ENCODE measurements at places on chromosomes 1 and 21.

GRCh38 chr21:46509741-46510502 is 51.2 kb downstream of the DIP2A start:
- peak; percentile 42 for DNase-seq

DNA sequence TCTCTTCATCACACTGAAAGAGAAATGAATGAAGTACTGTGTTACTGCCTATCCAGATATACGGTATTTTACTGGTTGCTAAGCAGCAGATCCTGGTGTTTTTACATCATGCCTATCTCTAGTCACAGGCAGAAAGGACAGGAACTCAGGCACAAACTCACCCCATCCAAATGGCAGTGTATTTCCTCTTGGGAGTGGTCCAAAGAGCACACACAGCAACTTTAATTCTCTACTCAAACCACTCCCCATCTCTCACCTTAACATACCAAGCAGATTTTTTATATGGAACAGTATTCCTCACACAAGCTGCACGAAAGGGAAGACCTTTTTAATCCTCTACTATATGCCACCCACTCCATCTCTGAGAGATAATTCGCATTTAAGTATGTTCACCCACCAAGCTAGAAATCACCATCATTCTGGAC is 27.3 kb downstream of the EIF4G3 start:
- DNase-seq, result no peak

DNA sequence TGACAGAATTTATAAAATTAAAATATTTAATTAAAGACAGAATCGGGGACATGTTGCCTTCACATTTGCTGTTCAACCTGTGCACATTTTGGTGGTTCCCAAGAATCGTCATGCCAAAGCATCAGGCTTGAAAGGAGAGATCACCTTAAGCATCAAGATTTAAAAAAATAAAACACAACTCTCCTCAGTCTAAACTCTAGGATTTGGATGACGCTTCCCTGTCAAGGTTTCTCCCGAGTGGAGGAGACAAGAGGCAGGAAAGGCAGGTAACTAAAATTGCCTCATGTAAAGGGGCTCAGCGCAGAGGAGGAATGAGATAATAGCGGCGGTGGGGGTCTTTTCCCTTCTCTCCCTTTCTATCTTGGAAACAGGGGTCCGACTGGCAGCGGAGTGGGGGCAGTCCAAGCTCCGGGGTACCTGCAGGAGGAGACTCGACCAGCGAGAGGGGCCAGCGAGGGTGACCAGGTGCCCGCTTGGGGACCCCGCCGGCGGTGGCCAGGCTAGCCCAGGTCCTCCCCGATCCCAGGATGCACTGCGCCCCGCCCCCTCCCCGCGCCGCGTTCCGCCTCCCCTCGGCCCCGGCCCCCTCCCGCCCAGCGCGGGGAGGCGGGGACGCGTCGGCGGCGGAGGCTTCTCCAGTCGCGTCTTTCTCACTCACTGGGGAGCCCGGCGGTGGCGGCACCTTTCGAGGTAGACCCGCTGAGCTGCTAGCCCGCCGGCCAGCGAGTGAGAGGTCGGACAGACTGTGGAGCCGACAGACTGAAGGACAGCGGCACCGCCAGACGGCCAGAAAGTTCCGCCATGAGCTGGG is at the start of gene FNBP1L:
FNBP1L (plus strand) TSS at position 638 of the 811 bp plus-strand sequence; CDS start at position 802, 164 bp downstream.
- no peak for DNase-seq

- no peak for DNase-seq
Observed at GRCh38 chr1:151953409-151954094, 40.1 kb downstream of the S100A10 start.

- DNase-seq, result no peak
Observed at GRCh38 chr1:197198911-197199310, 52.4 kb upstream of the ASPM start.

DNA sequence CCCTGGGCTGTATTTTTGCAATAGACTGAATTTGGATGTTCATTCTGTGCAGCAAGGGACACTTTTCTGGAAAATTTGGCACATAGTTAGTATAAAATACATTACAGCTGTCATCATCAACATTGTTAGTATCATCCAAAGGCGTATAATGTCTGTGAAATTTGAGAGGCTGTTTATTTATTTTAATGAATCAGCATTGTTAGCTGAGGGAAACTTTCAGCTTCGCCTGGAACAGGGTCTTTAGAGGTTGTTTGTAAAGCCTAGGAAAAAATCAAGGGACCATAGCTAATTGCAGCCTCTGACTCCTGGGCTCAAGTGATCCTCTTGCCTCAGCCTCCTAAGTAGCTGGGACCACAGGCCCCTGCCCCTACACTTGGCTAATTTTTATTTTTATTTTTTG is 106.8 kb upstream of the USP24 start:
- no peak for DNase-seq

DNA sequence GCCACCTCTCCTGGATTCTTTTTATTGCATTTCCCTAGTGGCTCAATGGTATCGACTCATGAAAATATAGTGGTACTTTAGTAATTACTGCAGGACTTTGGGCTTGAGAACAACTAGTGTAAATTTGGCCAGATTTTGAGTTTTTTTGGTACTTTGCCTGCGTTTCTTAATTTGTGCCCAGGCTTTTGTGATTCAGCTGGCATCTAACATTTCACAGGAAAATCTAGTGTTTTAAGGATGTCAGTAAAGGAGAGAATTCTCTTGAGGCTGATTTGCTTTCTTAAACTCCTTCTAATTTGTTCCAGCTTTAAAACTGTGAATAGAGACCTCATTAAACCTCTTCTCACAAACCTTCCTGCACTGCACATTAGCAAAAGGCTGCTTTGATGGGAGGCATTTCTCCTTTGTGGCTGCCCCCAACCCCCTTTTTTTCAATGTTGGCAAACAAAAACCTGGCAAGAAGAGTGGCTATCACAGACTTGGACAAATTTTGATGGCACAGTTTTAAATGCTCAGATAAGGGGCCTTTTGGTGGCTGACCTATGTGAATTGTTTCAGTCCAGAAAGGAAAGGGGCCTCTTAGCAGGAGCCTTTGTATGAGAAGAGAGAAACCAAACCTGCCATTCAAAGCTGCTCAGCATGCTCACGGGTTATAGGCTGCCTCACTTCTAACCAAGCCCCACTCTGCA is 113.4 kb upstream of the RAVER2 start:
- DNase-seq, result no peak

DNA sequence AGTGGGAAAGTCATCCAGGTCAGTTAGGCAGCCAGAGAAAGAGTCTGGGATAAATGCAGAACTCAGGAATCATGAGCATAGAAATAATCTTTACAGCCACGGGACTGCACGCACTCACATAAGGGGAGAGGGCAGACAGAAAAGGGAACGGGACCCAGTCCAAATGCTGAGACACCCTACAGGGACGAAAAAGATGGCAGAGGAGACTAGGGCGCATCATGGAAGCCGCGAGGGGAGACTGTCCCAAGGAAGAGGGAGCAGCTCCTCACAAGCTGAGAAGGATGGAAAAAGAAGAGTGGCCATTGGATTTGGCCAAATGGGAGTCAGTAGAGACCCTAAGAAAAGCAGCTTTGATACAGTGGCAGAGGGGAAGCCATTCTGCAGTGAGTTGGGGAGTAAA is 102.9 kb upstream of the TLR5 start:
- DNase-seq, result no peak

DNA sequence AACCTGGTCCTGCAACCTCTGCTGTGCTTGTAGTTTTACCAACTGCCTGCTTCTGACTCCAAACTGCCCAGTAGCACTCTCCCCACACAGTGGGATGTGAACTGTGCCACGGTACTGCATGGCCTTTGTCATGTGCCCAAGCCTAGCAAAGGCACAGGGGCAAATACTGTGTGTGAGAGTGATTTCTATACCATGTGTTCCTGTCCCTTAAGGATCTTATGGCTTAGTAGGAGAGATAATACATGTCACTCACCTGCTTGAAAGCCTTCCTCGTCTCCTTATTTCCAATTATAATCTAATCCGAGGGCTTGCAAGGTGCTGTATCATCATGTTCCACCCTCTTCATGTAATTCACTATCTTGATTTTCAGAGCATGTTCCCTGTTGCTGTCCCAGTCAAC is 51.3 kb downstream of the UBE4B start:
- no peak for DNase-seq

DNA sequence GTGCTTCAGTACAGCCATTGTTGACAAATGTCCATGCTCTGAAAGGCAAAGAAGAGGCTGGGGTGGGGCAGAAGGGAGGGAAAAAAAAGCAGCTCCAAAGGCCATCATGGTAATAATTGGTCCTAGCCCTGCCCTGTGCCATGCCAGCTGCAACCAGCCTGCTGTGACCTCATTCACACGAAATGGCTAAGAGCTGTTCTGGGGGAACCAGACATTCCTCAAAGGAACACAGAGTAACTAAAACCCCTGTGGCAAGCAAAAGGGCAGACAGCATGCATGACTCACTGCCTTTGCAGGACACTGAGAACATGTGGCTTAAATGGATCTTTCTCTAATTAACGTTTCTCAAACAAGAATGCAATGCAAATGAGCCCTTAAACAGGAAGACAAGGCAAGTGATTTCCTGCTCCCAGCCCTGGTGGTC is 42.3 kb downstream of the STYXL2 start:
- DNase-seq, result no peak

- no peak for DNase-seq
Observed at GRCh38 chr1:154843636-154844296, 26.3 kb downstream of the KCNN3 start.

DNA sequence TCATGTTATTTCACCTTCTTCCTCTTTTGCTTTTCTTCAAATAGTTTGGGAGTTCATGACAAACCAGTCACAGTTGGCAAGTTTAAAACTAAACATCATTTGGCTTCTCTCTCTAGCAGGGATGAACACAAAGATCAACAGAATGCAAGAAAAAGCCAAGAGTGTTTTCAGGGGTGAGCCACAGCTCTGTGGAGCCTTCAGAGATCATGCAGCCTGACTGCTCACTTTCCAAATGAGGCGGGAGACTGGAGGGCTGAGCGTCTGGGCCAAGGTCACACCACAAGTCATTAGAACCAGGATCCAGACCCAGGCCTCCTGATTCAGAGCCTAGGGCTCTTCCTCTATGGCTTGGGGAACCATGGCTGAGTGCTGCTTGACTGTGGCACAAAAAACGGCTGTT is 2.7 kb downstream of the DPT start:
- DNase-seq, result no peak

- DNase-seq, result no peak
Observed at GRCh38 chr1:65090406-65090805, 57.6 kb upstream of the AK4 start.

- DNase-seq, result no peak
Observed at GRCh38 chr1:110138956-110139355, 11.3 kb upstream of the SLC6A17 start.

GRCh38 chr21:34702341-34703170 is 33.8 kb downstream of the CLIC6 start:
- no peak for DNase-seq
